CD4-positive, alpha-beta memory T cell (primary cell): ENCODE measurements at places on chromosomes 6 and 20. TPM values are rescaled to one million over a fixed set of nuclear protein-coding genes. Genes with fewer than 3 reads are reported as not detected.
A peak's percentile ranks its signal among the peaks of the same experiment; 100 is the strongest.

SUMO4 gene
- polyA plus RNA-seq: 2.2 TPM

ARMH2 gene
- 0.55 TPM for polyA plus RNA-seq

SEL1L2 gene
- not detected for polyA plus RNA-seq

GSTA1 gene
- not detected for polyA plus RNA-seq

SLC22A2 gene
- polyA plus RNA-seq: not detected

SMPDL3A gene
- not detected for polyA plus RNA-seq

VSX1 gene
- polyA plus RNA-seq: not detected

MYL9 gene
- polyA plus RNA-seq: not detected

OR2J1 gene
- polyA plus RNA-seq: not detected

- H3K4me1 ChIP-seq: no peaks in the 10 kb centered on the region
- no peak overlapping the region for H3K27ac ChIP-seq
Observed at GRCh38 chr6:23537828-23538227, 588.2 kb upstream of the NRSN1 start.

- no peak for DNase-seq
- no peak overlapping the region for H3K27ac ChIP-seq
- no peak overlapping the region for H3K4me3 ChIP-seq
- H3K27me3 ChIP-seq: no peaks in the 10 kb centered on the region
- H3K36me3 ChIP-seq: no peaks in the 10 kb centered on the region
Observed at GRCh38 chr6:20352346-20352745, 49.3 kb upstream of the E2F3 start.

- H3K4me3 ChIP-seq: no peak overlapping the region
- H3K27ac ChIP-seq: no peak overlapping the region
- no peaks in the 10 kb centered on the region for H3K4me1 ChIP-seq
- DNase-seq: no peak
- no peaks in the 10 kb centered on the region for H3K36me3 ChIP-seq
- no peaks in the 10 kb centered on the region for H3K27me3 ChIP-seq
Observed at GRCh38 chr6:135305684-135306083, 124.6 kb downstream of the MYB start.

- peak overlapping the region; percentile 92 for H3K27ac ChIP-seq
- H3K4me3 ChIP-seq: peak overlapping the region; percentile 90
- no peaks in the 10 kb centered on the region for H3K27me3 ChIP-seq
- peaks cover 15% of the 10 kb centered on the region for H3K4me1 ChIP-seq
- no peak for DNase-seq
- peaks cover 35% of the 10 kb centered on the region for H3K36me3 ChIP-seq
Observed at GRCh38 chr6:143843677-143843999, 500 bp downstream of the LTV1 start.

DNA sequence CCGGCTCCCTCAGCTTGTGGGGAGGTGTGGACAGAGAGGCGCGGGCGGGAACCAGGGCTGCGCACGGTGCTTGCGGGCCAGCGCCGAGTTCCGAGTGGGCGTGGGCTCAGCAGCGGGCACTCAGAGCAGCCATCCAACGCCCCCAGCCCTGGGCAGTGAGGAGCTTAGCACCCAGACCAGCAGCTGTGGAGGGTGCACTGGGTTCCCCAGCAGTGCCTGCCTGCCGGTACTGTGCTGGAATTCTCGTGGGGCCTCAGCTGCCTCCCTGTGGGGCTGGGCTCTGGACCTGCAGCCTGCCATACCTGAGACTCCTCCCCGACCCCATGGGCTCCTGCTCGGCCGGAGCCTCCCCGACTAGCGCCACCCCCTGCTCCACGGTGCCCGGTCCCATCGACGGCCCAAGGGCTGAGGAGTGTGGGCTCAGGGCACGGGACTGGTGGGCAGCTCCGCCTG is 92.7 kb downstream of the MANEA start:
- no peak for DNase-seq
- no peaks in the 10 kb centered on the region for H3K27me3 ChIP-seq
- H3K27ac ChIP-seq: no peak overlapping the region
- no peak overlapping the region for H3K4me3 ChIP-seq
- H3K4me1 ChIP-seq: no peaks in the 10 kb centered on the region

DNA sequence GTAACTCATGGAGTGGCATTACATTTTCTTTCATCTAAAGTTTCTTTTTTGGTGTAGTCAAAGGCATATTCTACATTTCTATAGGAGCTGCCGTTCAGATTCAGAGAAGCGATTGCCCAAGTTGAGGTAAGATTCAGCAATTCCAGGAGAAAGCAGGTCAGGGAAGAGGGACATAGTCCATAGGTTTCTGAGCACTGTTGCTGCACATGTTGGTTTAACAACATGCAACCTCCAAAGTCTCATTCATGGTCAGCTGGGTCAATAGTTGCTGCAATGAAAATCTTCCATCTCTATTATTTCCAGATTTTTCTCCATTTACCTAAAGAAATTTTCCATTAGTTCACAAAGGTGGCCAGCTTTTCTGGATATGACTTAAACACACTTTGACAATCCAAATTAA is 682.3 kb upstream of the MAN1A1 start:
- H3K27ac ChIP-seq: no peak overlapping the region
- H3K4me3 ChIP-seq: no peak overlapping the region
- H3K4me1 ChIP-seq: no peaks in the 10 kb centered on the region
- no peaks in the 10 kb centered on the region for H3K27me3 ChIP-seq
- DNase-seq: no peak
- H3K36me3 ChIP-seq: no peaks in the 10 kb centered on the region

- no peak overlapping the region for H3K4me3 ChIP-seq
- no peaks in the 10 kb centered on the region for H3K36me3 ChIP-seq
- no peak for DNase-seq
- no peaks in the 10 kb centered on the region for H3K27me3 ChIP-seq
Observed at GRCh38 chr6:22764496-22764895, 195.1 kb downstream of the HDGFL1 start.

DNA sequence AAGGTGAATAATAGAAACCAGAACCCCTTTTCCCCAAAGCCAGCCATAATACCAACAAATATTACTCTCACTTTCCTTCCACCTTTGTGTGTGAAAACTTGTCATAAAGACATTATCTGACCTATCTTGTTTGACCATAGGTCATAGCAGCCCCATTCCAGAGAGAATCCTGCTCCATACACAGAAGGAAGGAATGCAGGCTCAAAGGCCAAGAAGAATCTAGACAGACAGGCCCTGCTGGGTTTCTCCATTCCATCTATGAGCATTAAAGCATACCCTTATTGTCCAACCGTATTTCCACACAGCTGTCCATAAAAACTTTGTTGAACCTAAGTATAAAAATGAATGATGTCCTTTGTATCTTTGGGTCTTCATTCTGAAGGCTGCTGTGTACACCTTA is 40.7 kb upstream of the KCNK5 start:
- no peak overlapping the region for H3K27ac ChIP-seq
- no peaks in the 10 kb centered on the region for H3K27me3 ChIP-seq
- no peak for DNase-seq
- H3K4me1 ChIP-seq: no peaks in the 10 kb centered on the region
- no peaks in the 10 kb centered on the region for H3K36me3 ChIP-seq
- H3K4me3 ChIP-seq: no peak overlapping the region

DNA sequence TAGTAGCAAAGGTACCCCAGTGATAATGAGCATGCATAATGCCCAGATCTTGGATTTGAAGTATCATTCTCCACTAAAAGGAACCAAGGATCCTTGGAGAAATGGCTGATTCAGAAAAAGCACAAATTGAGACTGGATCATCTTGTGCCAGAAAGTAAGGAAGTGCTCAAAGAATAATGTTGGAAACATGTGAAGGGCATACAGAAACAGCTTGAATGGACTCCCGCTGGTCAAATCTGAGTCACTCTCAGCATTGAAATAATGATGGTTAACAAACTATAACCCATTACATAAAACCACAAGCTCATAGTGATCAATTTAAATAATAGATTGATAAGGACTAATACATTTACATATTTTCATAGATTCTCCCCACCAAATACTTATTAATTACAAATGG is 3.6 kb upstream of the OSTM1 start:
- peaks cover 15% of the 10 kb centered on the region for H3K4me1 ChIP-seq
- no peak overlapping the region for H3K4me3 ChIP-seq
- H3K36me3 ChIP-seq: no peaks in the 10 kb centered on the region
- no peak overlapping the region for H3K27ac ChIP-seq
- no peaks in the 10 kb centered on the region for H3K27me3 ChIP-seq

DNA sequence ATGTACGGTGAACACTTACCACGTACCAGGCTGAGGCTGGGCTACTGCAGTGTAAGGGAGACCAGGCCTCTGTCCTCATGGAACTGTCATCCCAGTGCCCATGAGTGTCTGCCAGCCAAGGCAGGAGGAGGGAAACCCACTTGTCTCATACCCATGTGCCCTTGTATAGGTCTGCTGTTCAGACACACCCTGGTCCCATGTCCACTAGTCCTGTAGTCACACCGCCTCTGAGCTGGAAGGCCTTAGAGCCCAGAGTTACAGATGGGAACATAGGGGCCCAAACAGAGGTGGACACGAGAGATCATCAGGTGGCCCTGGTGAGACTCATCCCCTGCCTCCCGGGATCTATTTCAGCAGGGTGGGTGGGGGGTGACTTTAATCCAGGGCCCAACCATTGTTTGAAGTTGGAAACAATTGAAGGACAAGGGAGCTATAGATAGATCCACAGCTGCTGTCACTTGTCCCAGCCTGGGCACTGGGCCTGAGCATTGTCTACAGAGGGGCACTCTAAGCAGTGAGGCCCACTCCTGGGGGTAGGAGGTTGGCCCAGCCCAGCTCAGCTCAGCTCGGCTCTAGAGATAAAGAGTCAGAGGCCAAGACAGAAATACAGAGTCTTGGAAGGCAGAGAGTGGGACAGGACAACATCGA is 14.6 kb downstream of the MYH7B start:
- no peaks in the 10 kb centered on the region for H3K36me3 ChIP-seq
- H3K4me3 ChIP-seq: no peak overlapping the region
- DNase-seq: no peak
- no peak overlapping the region for H3K27ac ChIP-seq

GRCh38 chr20:38935285-38935684 is 9.1 kb downstream of the FAM83D start:
- H3K4me1 ChIP-seq: peaks cover under 1% of the 10 kb centered on the region
- H3K4me3 ChIP-seq: no peak overlapping the region
- no peak for DNase-seq
- H3K27ac ChIP-seq: no peak overlapping the region
- no peaks in the 10 kb centered on the region for H3K36me3 ChIP-seq

GRCh38 chr20:13009682-13010406 is 1.1 kb downstream of the SPTLC3 start:
- DNase-seq: peak; percentile 24
- no peak overlapping the region for H3K4me3 ChIP-seq
- H3K4me1 ChIP-seq: no peaks in the 10 kb centered on the region
- H3K27ac ChIP-seq: no peak overlapping the region

DNA sequence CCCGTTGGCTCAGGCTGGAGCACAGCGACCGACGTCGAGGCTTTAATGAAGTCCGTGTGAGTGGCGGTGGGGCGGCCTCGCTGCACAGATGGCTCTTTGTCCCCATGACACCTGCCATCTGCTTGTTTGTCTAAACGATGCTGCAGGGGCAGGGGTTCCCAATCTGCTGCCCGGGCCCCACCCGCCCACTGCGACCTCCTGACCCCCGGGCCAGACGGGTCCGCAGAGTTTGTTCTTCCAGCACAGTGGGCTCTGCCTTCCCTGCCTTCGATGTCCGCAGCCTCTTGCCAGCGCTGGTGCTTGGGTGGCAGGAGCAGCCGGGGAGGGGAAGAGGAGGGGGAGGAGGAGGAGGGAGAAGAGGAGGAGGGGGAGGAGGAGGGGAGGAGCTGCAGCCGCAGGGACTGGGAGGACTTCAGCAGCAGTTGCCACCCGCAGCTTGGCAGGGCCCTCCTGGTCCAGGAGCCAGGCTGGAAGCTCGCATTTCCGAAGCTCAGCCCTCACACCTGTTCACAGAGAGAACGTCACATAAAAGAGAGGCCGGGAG is 210.0 kb downstream of the DLL1 start:
- no peak for DNase-seq
- H3K4me3 ChIP-seq: no peak overlapping the region
- H3K4me1 ChIP-seq: no peaks in the 10 kb centered on the region
- no peak overlapping the region for H3K27ac ChIP-seq
- H3K36me3 ChIP-seq: no peaks in the 10 kb centered on the region
- no peaks in the 10 kb centered on the region for H3K27me3 ChIP-seq

- H3K27ac ChIP-seq: no peak overlapping the region
- no peak overlapping the region for H3K4me3 ChIP-seq
- no peaks in the 10 kb centered on the region for H3K4me1 ChIP-seq
- no peak for DNase-seq
Observed at GRCh38 chr6:121482751-121483150, 47.3 kb downstream of the GJA1 start.

GRCh38 chr6:160039441-160039840 is 70.6 kb downstream of the IGF2R start:
- no peak for DNase-seq
- peaks cover 68% of the 10 kb centered on the region for H3K36me3 ChIP-seq
- no peaks in the 10 kb centered on the region for H3K4me1 ChIP-seq
- H3K27me3 ChIP-seq: no peaks in the 10 kb centered on the region
- no peak overlapping the region for H3K4me3 ChIP-seq

- no peak overlapping the region for H3K4me3 ChIP-seq
- H3K27ac ChIP-seq: no peak overlapping the region
- no peaks in the 10 kb centered on the region for H3K4me1 ChIP-seq
- H3K36me3 ChIP-seq: no peaks in the 10 kb centered on the region
Observed at GRCh38 chr20:4740774-4741431, 19.2 kb downstream of the PRND start.

GRCh38 chr20:46144432-46145025 is 26.4 kb downstream of the CD40 start:
- H3K4me3 ChIP-seq: no peak overlapping the region
- no peaks in the 10 kb centered on the region for H3K27me3 ChIP-seq

DNA sequence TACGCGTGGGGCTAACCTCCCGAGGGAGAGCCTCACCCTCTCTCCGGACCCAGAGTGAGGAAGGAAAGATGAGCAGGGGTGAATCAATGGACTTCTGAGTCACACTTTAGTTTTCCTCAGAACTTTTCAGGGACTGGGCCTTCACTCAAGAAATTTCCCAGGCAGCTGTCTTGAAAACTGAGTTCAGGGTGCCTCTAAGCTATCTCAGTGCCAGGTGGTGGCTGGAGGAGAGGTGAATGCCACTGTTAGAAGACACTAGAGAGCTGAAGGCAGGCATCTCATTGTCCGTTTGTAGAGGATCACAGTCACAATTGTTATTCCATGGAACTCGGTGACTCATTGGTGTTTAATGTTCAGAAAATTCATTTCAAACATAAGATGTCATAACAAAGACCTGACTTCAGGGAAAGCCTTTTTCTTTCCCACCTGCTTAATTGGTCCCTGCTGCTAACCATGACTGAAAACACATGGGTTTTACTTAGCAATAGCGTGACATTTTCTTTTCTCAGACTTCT is 5.3 kb upstream of the SERPINB6 start:
- no peak overlapping the region for H3K27ac ChIP-seq
- no peak overlapping the region for H3K4me3 ChIP-seq
- H3K36me3 ChIP-seq: no peaks in the 10 kb centered on the region
- no peak for DNase-seq
- no peaks in the 10 kb centered on the region for H3K4me1 ChIP-seq
- no peaks in the 10 kb centered on the region for H3K27me3 ChIP-seq

- no peak for DNase-seq
- no peak overlapping the region for H3K4me3 ChIP-seq
- H3K4me1 ChIP-seq: peaks cover 62% of the 10 kb centered on the region
- no peaks in the 10 kb centered on the region for H3K36me3 ChIP-seq
- H3K27me3 ChIP-seq: peaks cover 67% of the 10 kb centered on the region
Observed at GRCh38 chr6:1609041-1609647, 571 bp upstream of the FOXC1 start.

GRCh38 chr6:155354167-155354566 is 39.9 kb upstream of the TFB1M start:
- no peaks in the 10 kb centered on the region for H3K36me3 ChIP-seq
- H3K27me3 ChIP-seq: no peaks in the 10 kb centered on the region
- no peak overlapping the region for H3K4me3 ChIP-seq
- H3K4me1 ChIP-seq: no peaks in the 10 kb centered on the region

GRCh38 chr20:33803921-33804337 is 7.2 kb upstream of the CHMP4B start:
- H3K27ac ChIP-seq: no peak overlapping the region
- H3K4me3 ChIP-seq: no peak overlapping the region
- H3K36me3 ChIP-seq: no peaks in the 10 kb centered on the region
- DNase-seq: no peak
- H3K27me3 ChIP-seq: no peaks in the 10 kb centered on the region
- no peaks in the 10 kb centered on the region for H3K4me1 ChIP-seq
